Upper lobe of right lung (tissue), 1 donor: ENCODE measurements at places on chromosomes 7 and 10.

DNA sequence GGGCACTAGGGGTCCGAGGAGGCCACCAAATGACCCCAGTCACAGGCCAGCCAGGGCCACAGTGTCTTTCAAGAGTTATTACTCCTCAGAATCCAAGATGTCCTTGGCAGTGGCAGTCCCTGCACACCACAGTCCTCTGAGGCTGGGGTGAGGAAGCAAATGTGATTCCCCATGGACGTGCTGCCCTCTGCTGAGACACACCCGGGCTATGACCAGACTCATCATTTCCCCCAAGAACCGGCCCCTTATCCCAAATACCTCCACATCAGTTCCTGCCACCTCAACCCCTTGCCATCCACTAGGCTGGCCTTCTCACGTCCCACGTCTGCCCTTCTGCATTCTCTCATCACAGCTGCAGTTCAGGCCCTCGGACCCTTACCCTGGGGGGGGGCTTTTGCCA lies 5.0 kb downstream of the PRKAG2 start:
- no peak for DNase-seq

DNA sequence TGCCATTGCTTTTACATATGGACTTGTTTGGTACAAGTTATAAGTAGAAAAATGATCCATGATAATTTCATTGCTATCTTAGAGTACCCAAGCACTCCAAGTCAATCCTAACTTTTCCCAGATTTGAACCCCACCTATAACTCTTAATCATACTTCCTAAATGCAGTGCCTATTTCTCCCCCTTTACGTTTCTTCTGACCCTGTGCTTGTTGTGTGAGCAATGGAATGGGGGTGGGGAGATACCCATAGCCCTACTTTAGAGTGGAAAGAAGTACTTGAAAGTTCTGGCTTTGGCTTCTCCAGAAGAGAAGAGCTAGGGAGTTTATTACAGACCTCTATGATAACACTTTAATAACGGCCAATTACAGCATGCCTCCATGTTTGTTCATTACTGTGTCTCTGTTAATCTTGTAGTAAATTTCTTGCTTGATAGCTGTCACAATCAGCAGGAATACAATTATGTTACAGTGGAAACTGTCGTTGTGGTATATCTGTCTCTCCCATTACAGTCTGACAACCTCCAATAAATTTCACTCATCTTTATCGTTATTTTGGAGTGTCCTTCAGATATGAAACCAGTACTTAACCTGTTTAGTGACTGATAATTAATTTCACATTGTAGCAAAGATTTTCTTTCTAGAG lies 34.0 kb downstream of the CNPY1 start:
- DNase-seq = no peak

- peak; percentile 29 for DNase-seq
Observed at GRCh38 chr7:157017149-157017548, 6.7 kb upstream of the MNX1 start.

GRCh38 chr10:1291178-1292090 lies 235.2 kb downstream of the WDR37 start:
- no peak for DNase-seq

GRCh38 chr10:116026315-116026714 lies 246.7 kb downstream of the GFRA1 start:
- DNase-seq = no peak
